ENCODE measurements at places on chromosomes 1 and 21.

DNA sequence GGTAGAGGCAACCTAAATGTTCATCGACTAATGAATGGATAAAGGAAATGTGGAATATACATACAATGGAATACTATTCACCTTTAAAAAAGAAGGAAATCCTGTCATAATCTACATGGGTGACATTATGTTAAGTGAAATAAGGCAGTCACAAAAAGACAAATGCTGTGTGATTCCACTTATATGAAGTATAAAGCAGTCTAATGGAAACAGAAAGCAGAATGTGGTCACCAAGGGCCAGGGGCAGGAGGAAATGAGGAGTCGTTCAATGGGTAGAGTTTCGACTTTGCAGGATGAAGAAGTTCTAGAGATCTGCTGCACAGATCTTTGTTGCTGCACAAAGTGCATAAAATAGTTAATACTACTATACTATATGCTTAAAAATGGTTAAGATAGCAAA, 7.8 kb downstream of the DIPK1A start:
- no peak for DNase-seq

GRCh38 chr1:39943471-39944290, 11.3 kb upstream of the MFSD2A start:
- no peak for DNase-seq

DNA sequence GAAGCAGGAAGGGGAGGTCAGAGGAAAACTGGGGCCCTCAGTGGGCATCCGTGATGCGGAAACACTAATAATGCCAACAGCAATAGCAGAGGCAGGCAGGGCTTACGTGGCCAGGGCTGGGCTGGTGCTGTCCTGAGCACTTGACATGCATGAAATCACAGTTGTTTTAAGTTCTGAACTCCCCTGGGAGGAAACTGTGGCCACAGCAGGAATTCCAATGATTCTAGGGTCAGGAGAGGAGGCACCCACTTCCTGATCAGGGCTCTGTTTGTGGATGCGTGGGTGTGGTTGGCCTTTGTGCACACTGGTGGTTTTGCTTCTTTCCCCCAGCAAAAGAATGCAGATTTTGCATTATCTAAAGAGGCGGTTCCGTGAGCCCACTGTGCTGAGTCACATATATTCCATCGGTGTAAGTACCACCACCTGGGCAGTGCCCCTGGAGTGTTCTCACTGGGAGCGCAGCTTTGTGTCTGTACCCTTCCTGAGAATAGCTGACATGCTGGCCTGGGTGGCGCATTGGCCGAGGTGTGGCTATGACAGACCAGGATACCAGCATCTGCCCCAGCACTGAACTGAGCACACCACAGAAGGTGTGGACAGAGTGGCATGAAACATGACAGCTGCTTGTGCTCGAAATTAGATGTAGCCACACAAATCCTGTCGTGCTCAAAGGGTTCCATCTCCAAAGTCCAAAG, 71.0 kb downstream of the PDE9A start:
- DNase-seq = no peak

DNA sequence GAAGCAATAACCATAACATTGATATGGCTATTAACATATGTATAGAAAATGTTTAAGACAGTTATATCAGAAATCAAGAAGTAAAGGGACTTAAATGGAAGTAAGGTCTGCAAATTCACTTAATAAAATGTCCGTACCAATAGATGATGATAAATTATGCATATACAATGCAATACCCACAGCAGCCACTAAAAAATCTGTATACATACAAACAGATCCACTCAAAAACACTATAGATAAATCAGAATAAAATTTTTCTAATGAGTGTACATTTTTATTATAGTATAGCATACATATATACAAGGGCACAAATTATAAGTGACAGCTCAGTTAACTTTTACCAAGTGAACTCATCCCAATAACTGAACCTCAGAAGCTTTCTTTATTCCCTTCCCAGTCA, 6.0 kb downstream of the LORICRIN start:
- no peak for DNase-seq

GRCh38 chr1:29426701-29427279, 190.5 kb downstream of the PTPRU start:
- no peak for DNase-seq

DNA sequence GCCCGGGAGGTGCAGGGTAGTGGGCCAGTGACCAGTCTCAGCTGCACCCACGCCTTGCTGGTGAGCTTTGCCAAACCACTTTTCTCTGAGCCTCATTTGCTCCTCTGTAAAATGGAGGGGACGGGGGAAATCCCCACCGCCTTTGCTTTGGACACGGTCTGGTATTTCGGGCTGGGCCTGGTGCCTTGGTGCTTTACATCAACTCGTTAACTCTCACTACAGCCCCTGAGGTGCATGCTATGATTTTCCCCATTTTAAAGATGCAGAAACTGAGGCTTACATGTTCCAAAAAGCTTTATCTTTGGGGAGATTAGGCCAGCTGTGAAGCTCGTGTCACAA, 116.1 kb upstream of the RUNX3 start:
- DNase-seq = no peak

DNA sequence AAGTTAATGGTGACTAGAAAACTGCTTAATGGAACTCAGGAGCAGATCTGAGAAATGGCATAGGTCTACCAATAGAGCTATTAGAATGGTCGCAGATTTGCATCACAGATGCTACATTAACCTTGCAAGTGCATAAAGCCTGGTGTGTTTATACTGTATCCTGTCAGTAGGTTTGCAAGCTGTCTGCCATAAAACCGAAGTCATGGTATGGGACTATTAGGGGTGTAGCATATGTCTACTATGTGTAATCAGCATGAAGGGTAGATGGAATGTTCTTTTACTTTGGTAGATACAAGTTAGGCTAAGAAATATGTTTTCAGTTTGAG, 574.2 kb upstream of the ADGRL2 start:
- DNase-seq = no peak

GRCh38 chr1:244054247-244054923, 3.3 kb downstream of the ZBTB18 start:
- DNase-seq = no peak

DNA sequence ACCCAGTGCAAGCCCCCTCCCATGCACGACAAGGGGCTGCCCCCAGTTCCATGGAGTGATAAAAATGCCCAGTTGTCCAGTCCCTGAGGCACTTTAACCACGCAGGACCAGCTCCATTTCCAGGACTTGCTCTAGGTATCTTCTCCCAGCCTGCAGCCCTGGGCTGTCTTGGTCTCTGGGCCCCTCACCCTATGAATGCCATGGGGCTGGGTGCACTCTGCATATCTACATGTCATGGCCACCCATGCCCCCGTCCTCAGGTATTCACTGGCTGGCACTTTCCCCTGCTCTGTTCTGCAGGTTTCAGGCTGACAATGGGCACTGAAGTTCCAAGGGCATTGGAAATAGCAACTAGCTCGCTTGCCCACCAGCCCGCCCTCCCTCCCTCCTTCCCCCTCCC, 19.6 kb upstream of the C1orf174 start:
- DNase-seq = no peak

DNA sequence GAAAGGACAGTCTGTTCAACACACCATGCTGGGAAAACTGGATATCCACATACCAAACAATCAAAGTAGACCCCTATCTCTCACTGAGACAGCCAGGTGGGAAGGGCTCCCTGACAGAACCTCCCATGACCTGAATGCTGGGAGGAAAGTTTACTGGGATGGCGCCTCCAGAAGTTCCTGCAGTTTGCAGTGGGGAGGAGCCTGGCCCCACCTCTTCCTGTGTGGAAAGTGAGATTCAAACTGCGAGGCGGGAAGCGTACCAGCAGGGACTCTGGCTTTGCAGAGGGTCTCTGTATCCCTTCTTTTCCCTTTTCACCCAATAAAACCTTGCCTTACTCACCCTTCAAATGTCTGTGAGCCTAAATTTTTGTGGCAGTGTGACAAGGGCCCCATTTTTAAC, 190.7 kb downstream of the HHIPL2 start:
- no peak for DNase-seq

GRCh38 chr21:45388611-45389296, 16.2 kb upstream of the COL18A1 start:
- no peak for DNase-seq

DNA sequence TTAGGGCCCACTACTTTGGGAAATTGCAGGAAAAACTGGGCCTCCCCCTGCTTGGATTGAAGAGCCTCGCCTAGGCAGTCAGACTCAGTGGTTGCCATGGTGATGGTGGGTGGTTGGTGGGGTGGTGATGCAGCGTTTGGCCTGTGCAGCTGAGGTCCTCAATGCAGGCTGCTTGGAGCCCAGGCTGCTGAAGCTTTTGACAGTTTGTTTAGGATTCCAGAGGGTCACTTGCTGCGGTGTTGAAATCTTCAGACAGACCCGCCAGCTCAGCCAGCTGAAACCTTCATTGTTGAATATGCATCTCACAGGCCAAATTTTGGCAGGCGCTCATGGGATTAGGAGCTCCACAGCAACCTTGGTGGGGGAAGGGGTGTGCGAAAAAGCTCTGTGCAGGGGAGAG, 67.9 kb downstream of the CACNA1E start:
- no peak for DNase-seq

- no peak for DNase-seq
Observed at GRCh38 chr1:14926229-14926628, 227.3 kb upstream of the TMEM51 start.

DNA sequence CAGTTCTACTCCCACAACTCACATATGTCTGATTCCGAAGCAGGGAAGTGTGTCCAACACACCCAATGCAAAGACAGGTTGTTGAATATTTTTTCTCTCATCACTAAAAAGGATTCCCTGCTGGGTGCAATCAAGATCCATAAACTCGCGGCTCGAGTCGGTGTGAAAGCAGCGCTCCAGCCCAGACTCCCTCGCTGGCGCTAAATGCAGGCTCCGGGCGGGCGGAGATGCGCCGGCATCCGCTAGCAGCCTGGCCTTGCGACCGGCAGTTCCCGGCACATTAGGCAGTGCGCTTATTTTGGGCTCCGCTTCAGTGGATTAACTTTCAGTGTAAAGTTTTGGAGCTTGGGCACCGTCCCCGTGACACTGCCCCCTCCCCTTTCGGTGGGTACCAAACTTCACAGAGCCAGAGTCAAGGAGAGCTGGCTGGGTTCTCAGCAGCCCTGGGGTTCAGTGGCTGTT, 87.7 kb upstream of the POU3F1 start:
- DNase-seq = no peak

DNA sequence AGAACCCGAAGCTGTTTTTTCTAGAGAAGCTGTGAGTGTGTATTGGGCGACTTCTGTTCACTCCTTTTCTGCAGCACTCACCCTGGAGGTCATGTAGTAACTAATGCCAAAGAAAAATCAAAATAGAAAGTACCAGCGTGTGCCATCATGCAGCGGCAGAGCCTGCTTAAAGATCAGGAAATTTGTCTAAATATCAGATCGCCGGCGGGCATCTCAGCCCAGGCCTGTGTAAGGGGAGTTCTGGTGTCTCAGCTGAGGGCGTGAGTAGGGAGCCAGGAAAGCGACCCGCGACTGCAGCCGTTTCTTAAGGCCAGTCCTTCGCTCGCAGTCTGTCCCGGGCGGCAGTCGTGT, 768 bp downstream of the EDARADD start:
- DNase-seq = no peak

- no peak for DNase-seq
Observed at GRCh38 chr1:201272799-201273198, 10.5 kb upstream of the PKP1 start.

- no peak for DNase-seq
Observed at GRCh38 chr1:159771127-159771895, 9.5 kb upstream of the DUSP23 start.
